Breast epithelium (tissue), 4 donors: ENCODE measurements at places on chromosomes 2 and 18. TPM values are rescaled to one million over a fixed set of nuclear protein-coding genes. Genes with fewer than 3 reads are reported as not detected.

- no peaks in the 10 kb centered on the region for H3K4me1 ChIP-seq
- no peak for DNase-seq
- no peak overlapping the region for H3K27ac ChIP-seq
- no peak overlapping the region for H3K4me3 ChIP-seq
- H3K27me3 ChIP-seq: no peaks in the 10 kb centered on the region
- H3K36me3 ChIP-seq: no peaks in the 10 kb centered on the region
Observed at GRCh38 chr2:105961599-105962146, 217.0 kb downstream of the NCK2 start.

DNA sequence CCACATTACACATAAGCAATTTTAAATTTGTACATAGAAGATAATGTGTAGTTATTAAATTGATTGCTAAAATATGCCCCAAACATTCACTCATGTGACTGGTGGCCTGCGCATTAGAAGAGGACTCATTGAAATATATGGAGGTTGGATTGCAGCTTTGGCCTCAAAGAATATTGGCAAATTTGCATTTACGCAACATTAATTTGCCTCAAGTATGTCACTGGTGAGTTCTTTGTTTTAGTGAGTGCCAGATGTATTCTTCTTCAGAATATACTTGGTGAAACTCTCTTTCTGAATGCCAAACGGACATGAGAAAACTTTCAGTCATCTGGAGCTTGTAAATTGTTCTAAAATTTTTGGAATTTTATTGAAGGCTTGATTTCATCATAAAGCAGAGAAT, 5.9 kb upstream of the EFEMP1 start:
- no peak overlapping the region for H3K27ac ChIP-seq
- peaks cover 3% of the 10 kb centered on the region for H3K27me3 ChIP-seq
- no peak overlapping the region for H3K4me3 ChIP-seq
- DNase-seq: no peak
- H3K4me1 ChIP-seq: no peaks in the 10 kb centered on the region

DNA sequence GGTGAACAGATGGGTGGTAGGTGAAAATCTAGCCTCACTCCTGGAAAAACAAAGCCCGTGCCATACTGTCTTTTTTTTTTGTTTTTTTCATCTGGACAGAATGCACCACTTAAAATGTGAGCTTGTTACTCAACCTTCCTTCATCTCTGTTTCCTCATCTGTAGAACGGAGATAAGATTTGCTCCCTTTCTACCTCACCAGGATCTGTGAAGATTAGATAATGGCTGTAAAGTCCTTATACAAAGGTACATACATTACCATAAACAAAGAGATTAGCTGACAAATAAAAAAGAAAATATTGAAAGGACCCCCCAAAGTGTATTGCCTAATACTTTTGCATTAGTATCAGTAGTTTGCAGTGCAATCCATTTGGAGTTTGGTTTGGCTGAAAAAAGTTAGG, 75.4 kb upstream of the ZEB2 start:
- no peak overlapping the region for H3K27ac ChIP-seq
- no peaks in the 10 kb centered on the region for H3K27me3 ChIP-seq
- DNase-seq: no peak

Gene CNRIP1
- 35.7 TPM for total RNA-seq

DNA sequence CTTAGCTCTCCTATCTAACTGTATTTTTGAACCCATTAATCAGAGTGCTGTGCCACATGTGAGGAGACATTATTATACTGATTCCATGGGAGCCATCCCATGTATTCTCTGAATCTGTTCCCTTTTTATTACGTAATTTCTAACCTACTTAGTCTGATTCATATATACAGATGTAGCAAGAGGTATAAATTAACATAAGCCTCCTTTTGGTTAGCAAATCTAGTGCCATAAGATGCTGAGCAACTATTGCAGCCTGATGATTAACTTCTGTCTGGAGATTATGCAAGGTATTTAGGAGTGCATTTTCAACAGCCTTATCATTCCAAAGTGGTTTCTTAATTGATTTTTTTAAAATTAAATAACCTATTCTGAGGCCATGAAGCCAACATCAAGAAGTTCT, 114.1 kb upstream of the MSH2 start:
- DNase-seq: no peak
- no peaks in the 10 kb centered on the region for H3K4me1 ChIP-seq
- H3K36me3 ChIP-seq: no peaks in the 10 kb centered on the region
- H3K27ac ChIP-seq: no peak overlapping the region
- no peaks in the 10 kb centered on the region for H3K27me3 ChIP-seq
- no peak overlapping the region for H3K4me3 ChIP-seq

Gene IL1R1
- total RNA-seq: 127 TPM

- DNase-seq: no peak
- H3K27ac ChIP-seq: no peak overlapping the region
- H3K4me3 ChIP-seq: no peak overlapping the region
- no peaks in the 10 kb centered on the region for H3K27me3 ChIP-seq
- no peaks in the 10 kb centered on the region for H3K36me3 ChIP-seq
Observed at GRCh38 chr2:38737925-38738324, 13.2 kb downstream of the SRSF7 start.

- H3K27me3 ChIP-seq: no peaks in the 10 kb centered on the region
- no peaks in the 10 kb centered on the region for H3K4me1 ChIP-seq
- H3K36me3 ChIP-seq: no peaks in the 10 kb centered on the region
- DNase-seq: no peak
- no peak overlapping the region for H3K27ac ChIP-seq
Observed at GRCh38 chr18:58850786-58851469, 13.7 kb upstream of the ZNF532 start.

DNA sequence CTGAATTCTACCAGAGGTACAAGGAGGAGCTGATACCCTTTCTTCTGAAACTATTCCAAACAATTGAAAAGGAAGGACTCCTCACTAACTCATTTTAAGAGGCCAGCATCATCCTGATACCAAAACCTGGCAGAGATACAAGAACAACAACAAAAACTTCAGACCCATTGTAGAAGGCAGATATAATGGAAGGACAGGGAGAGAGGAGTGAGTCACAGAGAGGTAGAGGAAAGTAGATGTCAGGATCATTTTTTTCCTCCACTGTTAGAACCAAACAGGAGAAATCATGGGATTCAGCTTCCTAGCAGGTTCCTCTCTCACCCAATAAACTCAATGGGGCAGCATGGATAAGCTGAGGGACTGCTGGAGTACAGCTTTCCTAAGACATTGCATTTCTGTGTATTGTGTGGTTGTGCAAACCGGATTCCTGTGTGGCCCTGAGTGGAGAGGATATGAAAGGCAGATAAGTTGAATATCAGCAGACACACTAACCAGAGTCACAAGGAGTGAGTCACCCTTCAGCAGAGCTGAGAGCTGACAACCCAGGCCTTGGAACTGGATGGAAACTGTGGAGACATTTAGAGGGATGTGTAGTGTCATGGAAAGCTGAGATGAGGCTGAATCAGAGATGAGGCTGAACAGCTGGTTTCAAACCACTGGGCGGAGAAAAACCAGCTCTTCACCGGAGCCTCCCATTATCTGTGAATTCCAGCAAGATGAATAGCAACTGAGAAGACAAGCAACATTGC, 60.9 kb upstream of the MMADHC start:
- no peaks in the 10 kb centered on the region for H3K4me1 ChIP-seq
- no peaks in the 10 kb centered on the region for H3K36me3 ChIP-seq
- no peak overlapping the region for H3K27ac ChIP-seq
- DNase-seq: no peak
- H3K27me3 ChIP-seq: no peaks in the 10 kb centered on the region

DNA sequence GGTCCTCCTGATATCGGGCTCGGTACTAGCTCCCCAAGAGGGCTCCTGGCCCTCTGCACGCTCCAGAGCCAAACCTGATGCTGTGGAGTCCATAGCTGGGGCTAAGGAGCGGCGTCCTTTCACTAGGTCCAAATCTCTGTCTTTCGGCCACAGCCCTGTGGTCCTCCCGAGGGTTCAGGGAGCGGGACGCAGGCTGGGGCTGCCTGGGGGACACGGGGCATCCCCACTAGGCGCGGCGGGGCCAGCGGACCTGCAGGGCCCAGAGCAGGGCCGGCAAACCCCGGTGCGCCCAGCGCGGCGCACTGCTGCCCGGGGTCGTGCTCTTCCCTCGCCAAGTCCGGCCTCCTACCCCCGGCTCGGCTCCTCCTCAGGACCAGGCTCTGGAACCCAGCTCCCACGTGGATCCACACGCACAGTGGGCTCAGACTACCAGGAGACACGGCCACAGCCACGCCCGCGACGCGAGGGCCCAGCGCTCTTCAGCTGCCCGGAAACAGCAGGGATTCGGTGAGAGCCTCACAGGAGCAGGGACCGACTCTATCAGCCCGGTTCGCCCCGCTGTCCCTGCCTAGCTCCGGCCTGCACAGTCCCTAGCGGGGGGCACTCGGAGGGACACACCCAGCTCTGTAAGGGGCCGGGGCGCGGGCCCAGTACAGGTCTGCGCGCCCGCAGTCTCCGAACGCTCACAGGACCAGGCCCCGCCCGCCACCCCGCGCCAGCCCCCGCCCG, 593 bp downstream of the ZNF514 start:
- DNase-seq: peak; percentile 55
- H3K4me1 ChIP-seq: no peaks in the 10 kb centered on the region
- H3K27ac ChIP-seq: peak overlapping the region; percentile 76
- H3K27me3 ChIP-seq: no peaks in the 10 kb centered on the region
- H3K36me3 ChIP-seq: no peaks in the 10 kb centered on the region

GRCh38 chr2:2326068-2327040, 4.7 kb downstream of the MYT1L start:
- H3K4me1 ChIP-seq: no peaks in the 10 kb centered on the region
- no peaks in the 10 kb centered on the region for H3K27me3 ChIP-seq
- no peak for DNase-seq
- H3K36me3 ChIP-seq: no peaks in the 10 kb centered on the region

DNA sequence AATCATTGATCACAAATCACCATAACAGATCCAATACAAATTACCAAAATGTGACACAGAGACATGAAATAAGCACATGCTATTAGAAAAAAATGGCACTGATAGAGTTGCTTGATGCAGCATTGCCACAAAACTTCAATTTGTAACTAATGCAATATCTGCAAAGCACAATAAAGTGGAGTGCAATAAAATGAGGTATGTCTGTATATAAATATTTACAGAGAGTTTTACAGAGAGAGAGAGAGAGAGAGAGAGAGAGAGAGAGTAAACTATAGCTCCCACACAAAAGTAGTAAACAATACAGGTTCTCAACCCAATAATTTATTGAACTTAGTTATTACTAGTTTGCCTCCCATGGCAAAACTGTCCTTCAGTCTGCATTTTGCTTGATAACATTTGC, 1807.0 kb downstream of the SUCLG1 start:
- H3K27ac ChIP-seq: no peak overlapping the region
- DNase-seq: no peak
- no peak overlapping the region for H3K4me3 ChIP-seq
- no peaks in the 10 kb centered on the region for H3K27me3 ChIP-seq
- H3K36me3 ChIP-seq: no peaks in the 10 kb centered on the region

- H3K27ac ChIP-seq: no peak overlapping the region
- no peaks in the 10 kb centered on the region for H3K4me1 ChIP-seq
- no peak overlapping the region for H3K4me3 ChIP-seq
- no peaks in the 10 kb centered on the region for H3K27me3 ChIP-seq
- no peak for DNase-seq
Observed at GRCh38 chr2:35293261-35293660, 1062.3 kb upstream of the CRIM1 start.

- H3K27ac ChIP-seq: no peak overlapping the region
- no peaks in the 10 kb centered on the region for H3K4me1 ChIP-seq
- no peak for DNase-seq
- no peak overlapping the region for H3K4me3 ChIP-seq
- peaks cover 7% of the 10 kb centered on the region for H3K36me3 ChIP-seq
Observed at GRCh38 chr2:206028101-206028500, 57.9 kb downstream of the INO80D start.

Gene NT5DC4
- not detected for total RNA-seq

Gene C2orf78
- not detected for total RNA-seq

DNA sequence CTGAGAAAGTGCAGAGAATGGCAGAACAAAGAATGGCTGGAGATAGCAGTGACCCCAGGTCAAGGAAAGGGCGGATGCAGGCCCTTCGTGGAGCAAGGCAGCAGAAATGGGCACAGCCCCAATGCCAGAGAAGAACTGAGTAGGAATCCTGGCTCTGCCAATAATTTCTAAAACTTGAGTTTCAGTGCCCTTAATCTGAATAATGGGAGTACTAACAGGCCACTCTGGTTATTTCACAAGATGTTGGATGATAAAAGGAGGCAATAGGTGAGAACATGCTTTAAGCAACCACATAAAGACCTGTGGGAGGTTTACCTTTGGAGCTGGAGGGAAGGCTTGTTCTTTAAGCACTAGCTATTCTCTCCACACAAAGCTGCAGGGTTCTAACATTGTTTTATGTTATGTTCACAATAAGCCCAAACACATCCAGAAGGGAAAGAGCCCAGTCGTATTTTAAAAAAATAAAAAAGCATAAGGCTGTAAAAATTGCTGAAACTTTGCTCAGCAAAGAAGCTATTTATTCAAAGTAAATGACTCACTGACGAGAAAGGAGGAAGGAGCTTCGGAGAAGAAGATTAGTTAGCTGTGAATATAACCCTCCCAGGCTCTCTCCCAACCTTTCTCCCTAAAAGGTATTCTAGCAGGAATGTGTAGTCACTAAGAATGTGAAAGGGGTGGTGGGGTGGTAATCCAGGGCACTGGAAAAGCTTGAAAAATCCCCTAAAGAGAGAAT, 470.2 kb downstream of the TXNL1 start:
- no peak for DNase-seq
- no peaks in the 10 kb centered on the region for H3K4me1 ChIP-seq
- H3K27ac ChIP-seq: no peak overlapping the region
- no peaks in the 10 kb centered on the region for H3K36me3 ChIP-seq
- no peaks in the 10 kb centered on the region for H3K27me3 ChIP-seq
- no peak overlapping the region for H3K4me3 ChIP-seq

Gene RTKN
- 49.9 TPM for total RNA-seq

Gene CLEC4F
- total RNA-seq: not detected

GRCh38 chr2:54149638-54150441, 34.4 kb downstream of the ACYP2 start:
- no peaks in the 10 kb centered on the region for H3K27me3 ChIP-seq
- no peak overlapping the region for H3K4me3 ChIP-seq
- H3K4me1 ChIP-seq: no peaks in the 10 kb centered on the region
- H3K36me3 ChIP-seq: no peaks in the 10 kb centered on the region
- H3K27ac ChIP-seq: no peak overlapping the region

GRCh38 chr2:98734823-98735260, 3.9 kb upstream of the MGAT4A start:
- no peaks in the 10 kb centered on the region for H3K36me3 ChIP-seq
- no peaks in the 10 kb centered on the region for H3K27me3 ChIP-seq
- H3K27ac ChIP-seq: no peak overlapping the region
- H3K4me3 ChIP-seq: no peak overlapping the region
- peaks cover 2% of the 10 kb centered on the region for H3K4me1 ChIP-seq

- no peak overlapping the region for H3K4me3 ChIP-seq
- H3K27me3 ChIP-seq: no peaks in the 10 kb centered on the region
- H3K27ac ChIP-seq: no peak overlapping the region
- no peaks in the 10 kb centered on the region for H3K36me3 ChIP-seq
- H3K4me1 ChIP-seq: no peaks in the 10 kb centered on the region
Observed at GRCh38 chr18:58851856-58852255, 12.8 kb upstream of the ZNF532 start.
